Epithelial cell of prostate (primary cell): ENCODE measurements at places on chromosomes 16 and 17.

GRCh38 chr16:53220585-53220984, 165.8 kb downstream of the CHD9 start:
- no peak for DNase-seq

GRCh38 chr17:2867441-2868424, 71.5 kb downstream of the RAP1GAP2 start:
- DNase-seq: no peak

GRCh38 chr17:81822996-81823819, 9.9 kb downstream of the MCRIP1 start:
- DNase-seq: no peak

DNA sequence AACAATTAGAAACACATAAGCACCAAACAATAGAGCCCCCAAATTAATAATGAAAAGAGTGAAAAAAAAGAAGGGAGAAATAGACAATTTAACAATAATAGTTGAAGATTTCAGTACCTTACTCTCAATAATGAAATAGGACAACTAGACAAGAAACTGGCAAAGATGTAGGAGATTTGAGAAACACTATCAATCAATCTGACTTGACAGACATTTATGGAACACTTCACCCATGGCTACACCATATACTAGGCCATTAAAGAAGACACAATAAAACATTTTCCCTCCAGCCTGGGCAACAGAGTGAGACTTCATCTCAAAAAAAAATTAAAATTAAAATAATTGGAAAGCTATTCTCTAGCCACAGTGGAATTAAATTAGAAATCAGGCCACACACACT, 5.0 kb upstream of the DUS1L start:
- DNase-seq: no peak

- no peak for DNase-seq
Observed at GRCh38 chr16:70433458-70434103, 5.3 kb downstream of the ST3GAL2 start.

DNA sequence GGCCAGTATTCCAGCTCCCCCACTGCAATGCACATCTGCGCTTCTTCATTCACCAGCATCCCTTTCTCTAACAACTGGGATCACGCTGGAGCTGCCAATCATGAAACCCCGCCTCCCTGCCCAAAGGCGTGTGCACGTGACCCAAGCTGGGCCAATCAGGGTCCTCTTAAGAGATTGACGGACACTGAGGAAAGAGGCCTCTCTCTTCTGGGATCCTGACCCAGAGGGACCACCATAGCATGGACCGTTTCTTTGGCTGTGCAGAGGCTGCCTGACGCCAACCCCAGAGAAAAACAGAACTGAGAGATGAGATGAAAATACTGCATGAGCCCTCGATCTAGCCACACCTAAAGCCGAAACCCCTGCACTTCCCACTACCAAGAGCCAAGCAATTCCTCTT, 32.0 kb downstream of the COTL1 start:
- no peak for DNase-seq

GRCh38 chr16:2942045-2942444, 22.0 kb upstream of the KREMEN2 start:
- no peak for DNase-seq
